ENCODE measurements at places on chromosomes 5 and 9.

- no peak for DNase-seq
Measured at GRCh38 chr5:142478113-142478512, 153.3 kb upstream of the SPRY4 start.

GRCh38 chr5:178399701-178400095 lies 167.1 kb upstream of the PHYKPL start:
- no peak for DNase-seq

DNA sequence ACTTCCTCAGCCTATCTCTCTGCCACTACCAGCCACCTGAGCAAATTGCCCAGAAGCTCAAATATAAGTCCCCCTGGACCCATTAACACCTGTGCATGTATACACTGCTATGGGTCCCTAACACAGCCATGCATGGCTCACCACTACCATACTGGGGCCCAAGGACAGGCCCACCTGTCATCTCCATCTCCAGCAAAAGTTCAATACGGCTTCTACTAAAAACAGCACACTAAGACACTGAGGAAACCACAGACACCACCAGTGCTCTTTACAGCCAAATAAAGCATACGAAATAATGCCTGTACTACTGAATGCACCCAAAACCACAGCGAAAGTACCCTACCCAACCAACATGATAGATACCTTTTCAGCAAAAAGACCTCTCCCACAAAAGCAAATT lies 85.6 kb upstream of the GHR start:
- no peak for DNase-seq

- DNase-seq = no peak
Measured at GRCh38 chr9:134037641-134038040, 12.4 kb downstream of the BRD3OS start.

GRCh38 chr5:120695368-120695880 lies 231.3 kb downstream of the PRR16 start:
- no peak for DNase-seq

- DNase-seq = no peak
Measured at GRCh38 chr5:180380856-180381255, 27.7 kb upstream of the GFPT2 start.

DNA sequence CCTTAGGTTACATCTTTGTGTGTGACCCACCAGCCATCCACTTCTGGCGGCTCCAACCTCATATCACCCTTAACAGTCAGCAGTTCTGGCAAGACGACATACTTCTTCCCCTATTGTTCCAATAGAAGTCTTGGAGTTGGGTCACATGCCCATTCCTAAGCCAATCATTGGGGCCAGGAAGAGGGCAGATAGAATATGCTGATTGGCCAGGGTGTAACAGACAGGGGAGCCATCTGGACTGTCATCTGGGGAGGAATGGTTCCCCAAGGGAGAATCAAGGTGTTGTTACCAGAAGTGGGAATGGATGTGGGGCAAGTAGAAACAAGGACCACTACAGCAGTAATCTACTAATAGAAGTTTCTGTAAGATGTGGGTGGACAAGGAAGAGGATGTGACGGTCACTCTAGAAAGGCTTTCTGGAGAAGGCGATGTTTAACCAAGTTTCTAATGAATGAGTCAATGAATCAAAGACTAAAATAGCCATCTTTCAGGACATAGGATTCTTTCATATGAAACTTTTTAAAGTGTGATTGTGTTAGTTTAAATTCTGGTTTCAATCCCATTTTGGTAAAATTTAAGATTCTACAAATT lies 200.4 kb downstream of the ARHGAP26 start:
- no peak for DNase-seq

- no peak for DNase-seq
Measured at GRCh38 chr9:97786341-97786740, 66.7 kb upstream of the FOXE1 start.

GRCh38 chr9:126658956-126659555 lies 45.3 kb downstream of the LMX1B start:
- DNase-seq = no peak

GRCh38 chr9:136143215-136144001 lies 24.7 kb upstream of the TMEM250 start:
- no peak for DNase-seq

- no peak for DNase-seq
Measured at GRCh38 chr5:178785999-178786398, 55.5 kb upstream of the ZNF354A start.

- DNase-seq = no peak
Measured at GRCh38 chr5:181100121-181100875, 30.7 kb downstream of the OR2V1 start.

- DNase-seq = no peak
Measured at GRCh38 chr9:110820381-110820780, 151.8 kb downstream of the MUSK start.

DNA sequence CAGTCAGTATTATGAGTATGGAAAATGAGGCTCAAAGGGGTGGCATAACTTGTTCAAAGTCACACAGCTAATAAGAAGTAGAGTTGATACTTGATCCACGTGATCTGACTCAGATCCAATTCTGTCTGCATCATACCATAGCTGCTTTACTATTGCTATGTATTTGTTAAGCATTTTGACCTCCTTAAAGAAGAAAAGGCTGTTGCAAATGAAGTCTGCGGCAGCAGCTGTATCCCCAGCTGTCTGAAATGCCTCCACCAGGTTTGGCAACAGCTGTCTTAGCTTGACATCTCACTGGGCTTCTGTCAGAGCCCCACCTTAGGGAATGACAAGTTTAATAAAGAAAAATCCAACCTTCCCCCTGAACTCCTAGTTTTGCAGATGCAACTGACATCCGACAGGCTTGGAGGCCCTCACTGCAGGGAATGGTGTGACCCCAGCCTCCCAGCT lies 75.6 kb upstream of the SLC44A1 start:
- no peak for DNase-seq

DNA sequence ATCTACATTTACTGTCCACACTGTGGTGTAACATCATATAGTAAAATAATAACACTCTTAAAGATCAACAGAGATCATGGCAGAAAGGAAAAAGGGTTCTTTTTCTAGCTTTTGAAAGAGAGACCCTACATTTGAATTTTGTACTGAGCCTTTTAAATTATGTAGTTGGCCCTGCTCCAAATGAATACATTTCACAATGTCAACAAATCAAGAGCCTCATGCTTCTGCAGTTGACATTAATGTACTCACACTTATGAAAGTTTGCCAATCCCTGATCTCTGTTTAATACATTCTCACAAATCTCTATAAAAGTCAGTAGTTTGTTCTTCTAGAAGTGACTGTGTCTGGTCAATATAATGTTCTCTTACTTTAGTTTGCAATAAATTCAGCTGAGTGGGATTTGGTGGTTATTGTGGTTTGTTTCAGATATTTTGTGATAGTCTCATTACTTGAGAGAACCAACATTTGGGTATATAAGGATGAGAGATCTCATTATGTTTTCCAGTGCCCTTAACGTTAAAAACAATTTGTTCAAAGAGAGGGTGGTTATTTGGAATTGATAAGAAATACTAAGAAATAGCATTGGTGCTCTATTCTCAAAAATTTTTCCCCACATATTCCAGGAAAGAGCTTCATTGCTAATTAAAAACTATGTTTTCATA lies 277.8 kb upstream of the FTMT start:
- DNase-seq = no peak

GRCh38 chr9:11792870-11793269 lies 900.3 kb upstream of the TYRP1 start:
- no peak for DNase-seq

GRCh38 chr9:86918556-86918955 lies 28.8 kb downstream of the GAS1 start:
- DNase-seq = no peak

DNA sequence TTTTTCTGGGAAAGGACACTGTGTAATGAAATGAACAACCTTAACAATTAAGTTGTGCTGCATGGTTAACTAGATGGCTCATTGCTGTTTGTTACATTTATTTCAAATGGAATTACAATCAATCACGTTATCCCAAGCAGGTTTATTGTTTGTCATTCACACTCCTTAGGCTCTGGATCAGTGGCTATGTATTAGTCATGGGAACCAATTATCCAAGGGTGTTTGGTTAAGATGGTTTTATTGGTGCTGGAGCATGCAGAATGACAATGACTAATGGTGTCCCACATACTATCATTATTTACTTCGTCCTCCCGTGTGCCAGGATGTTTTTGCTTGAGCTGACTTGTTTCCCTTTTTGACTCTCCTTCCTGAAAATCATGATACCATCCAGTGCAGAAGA lies 10.6 kb upstream of the TRPC7 start:
- DNase-seq = no peak

GRCh38 chr5:170623576-170624181 lies 119.9 kb downstream of the KCNIP1 start:
- DNase-seq = no peak

- DNase-seq = no peak
Measured at GRCh38 chr5:30890377-30890776, 303.1 kb upstream of the CDH6 start.

DNA sequence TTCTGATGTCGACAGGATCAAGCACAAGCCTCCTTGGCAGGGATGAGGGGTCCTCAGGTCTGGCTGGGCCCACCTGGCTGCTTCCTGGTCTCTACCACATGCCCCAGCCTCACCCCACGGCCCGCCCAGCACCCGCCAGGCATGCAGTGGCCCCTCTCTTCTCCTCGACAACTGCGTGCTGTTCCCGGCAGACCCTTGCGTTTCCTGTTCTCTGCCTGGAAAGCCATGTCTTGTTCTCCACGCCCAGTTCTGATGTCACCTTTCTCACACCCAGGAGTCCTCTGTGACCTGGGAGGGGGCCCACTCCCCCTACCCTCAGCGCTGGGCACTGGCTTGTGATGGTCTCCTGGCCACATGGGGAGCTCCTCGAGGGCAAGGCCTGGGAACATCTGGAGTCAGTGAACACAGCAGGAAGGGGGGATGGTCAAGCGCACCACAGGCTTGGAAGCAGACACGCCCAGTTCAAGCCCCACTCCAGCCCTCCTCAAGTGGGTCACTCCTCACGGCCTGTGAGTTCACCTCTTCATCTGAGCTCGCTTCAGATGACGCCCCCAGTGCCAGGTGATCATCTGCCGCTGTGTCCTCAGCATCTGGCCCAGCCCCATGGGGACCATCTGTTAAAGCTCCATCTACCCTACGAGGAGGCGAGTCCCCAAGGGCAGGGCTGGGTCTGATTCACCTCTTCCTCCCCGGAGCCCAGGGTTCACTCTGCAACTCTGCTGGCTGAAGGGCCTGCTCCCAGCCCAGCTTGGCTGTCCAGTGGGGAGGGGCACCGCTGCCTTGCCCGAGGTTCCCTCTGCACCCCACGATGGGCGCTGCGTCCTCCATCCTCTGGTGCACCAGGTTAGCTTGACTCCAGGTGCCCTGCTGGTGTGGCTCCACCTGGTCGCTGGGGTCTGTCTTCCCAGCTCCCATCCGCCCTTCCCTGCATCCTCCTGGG lies 133.2 kb upstream of the PHYKPL start:
- DNase-seq = no peak

GRCh38 chr9:89839449-89839848 lies 234.6 kb downstream of the GADD45G start:
- no peak for DNase-seq

- peak; percentile 34 for DNase-seq
Measured at GRCh38 chr5:172683645-172684471, 42.8 kb downstream of the NEURL1B start.

DNA sequence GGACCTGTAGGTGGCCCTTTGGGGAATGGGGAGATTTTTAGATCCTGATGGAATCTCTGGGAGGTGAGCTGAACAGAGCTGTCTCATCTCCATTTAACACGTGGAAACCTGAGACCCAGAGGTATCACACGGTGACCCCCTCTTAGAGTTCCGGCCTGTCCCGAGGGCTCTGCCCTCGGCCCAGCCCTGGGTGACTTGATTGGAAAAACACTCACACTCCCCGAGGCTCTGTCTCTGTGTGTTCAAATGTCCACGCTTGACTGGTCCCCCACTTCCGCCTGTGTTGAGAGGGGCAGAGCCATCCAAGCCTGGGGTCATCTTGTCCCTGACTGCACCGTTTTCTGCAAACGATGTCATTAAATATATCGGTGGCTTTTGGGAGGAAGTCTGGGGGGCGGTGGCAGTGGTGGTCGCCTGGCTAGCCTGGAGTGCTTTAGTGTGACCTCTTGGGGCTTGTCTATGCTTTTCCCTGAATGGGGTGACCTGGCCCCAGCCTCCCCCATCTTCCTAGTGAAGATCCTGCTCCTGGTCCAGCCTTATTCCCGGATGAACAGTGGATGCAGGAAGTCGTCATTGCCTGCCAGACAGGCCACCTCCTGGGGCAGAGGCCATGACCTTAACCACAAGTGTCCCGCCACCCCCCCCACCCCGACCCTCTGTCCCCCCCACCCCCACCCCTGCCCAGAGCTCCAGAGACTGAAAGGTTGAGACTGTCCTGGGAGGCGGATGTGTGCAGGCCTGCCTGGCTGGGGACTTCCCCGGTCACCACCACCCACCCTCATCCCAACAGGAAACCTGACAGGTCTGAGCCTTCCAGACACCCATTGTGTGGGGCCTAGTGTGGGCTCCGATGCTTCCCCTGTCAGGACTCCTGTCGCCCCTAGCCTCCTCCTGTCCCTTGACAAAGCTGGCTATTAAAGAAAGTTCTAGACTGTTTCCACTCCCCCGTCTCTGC lies 5.3 kb upstream of the DAB2IP start:
- no peak for DNase-seq

- no peak for DNase-seq
Measured at GRCh38 chr5:154196281-154196680, 5.7 kb downstream of the GALNT10 start.

- DNase-seq = no peak
Measured at GRCh38 chr9:14538526-14538925, 154.7 kb downstream of the ZDHHC21 start.

DNA sequence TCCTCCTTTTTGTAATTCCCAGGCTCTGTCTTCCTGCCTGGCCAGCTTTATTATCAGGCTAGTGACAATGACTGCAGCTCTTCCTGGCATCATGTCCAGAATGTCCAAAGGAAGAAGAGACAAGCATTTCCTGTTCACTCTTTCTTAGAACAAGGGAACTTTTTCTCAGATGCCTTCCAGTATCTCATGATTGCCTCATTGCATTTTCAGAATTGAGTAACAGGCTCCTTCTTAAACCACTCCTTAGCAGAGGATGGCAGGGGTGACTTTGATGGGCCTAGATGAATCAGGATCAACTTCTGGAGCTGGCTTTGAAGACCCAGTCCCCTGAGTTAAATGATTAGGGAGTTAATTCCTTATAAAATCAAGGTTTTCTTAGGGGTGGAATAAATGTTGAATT lies 92.9 kb upstream of the RASGRF2 start:
- no peak for DNase-seq

DNA sequence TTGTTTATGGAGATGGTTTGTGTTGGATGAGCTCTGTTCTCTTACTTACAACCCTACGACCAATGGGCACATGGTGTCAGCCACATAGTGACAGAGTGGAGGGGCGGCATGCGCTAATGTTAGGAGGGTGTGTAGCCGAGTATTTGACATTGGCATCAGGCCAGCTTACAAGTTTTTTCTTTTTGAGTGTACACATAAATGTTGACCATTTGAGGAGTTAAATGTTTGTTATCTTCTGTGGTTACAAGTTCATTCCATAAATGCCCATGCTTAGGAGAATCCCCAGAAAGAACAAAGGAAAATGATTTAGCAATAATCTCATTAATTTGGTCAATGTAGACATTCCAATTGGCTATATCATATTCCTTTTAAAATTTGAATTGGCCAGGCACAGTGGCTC lies 180.1 kb upstream of the ELL2 start:
- no peak for DNase-seq

- no peak for DNase-seq
Measured at GRCh38 chr9:136251264-136252115, 5.9 kb upstream of the QSOX2 start.
